HS-5 (cell line): ENCODE measurements at places on chromosomes 16 and 17.

DNA sequence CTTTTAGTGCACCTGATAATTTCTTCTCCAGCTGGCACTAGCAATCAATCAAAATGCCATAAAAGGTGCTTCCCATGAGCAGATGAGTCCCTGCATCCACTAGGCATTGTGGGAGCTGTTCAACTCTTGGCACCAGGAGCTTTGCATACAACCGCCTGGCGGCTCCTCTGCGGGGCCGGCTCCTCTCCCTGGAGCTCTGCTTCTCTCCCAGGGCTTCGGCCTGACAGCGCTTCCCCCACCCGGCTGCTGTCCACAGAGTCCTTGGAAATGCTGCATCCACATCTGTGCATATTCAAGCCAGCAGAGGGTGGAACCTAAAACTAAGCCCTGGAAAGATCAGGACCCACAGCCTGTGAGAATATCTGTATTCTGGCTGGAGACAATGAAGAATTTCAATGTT, 62.9 kb downstream of the LMF1 start:
- DNase-seq: no peak

- no peak for DNase-seq
Observed at GRCh38 chr16:85274924-85275323, 162.7 kb upstream of the CIBAR2 start.

- no peak for DNase-seq
Observed at GRCh38 chr17:1714427-1714979, 4.3 kb upstream of the TLCD2 start.

GRCh38 chr16:84729716-84730320, 30.0 kb downstream of the USP10 start:
- no peak for DNase-seq

- DNase-seq: no peak
Observed at GRCh38 chr16:67463059-67463458, 17.9 kb downstream of the ATP6V0D1 start.

GRCh38 chr16:71371237-71371636, 12.7 kb downstream of the CALB2 start:
- no peak for DNase-seq

DNA sequence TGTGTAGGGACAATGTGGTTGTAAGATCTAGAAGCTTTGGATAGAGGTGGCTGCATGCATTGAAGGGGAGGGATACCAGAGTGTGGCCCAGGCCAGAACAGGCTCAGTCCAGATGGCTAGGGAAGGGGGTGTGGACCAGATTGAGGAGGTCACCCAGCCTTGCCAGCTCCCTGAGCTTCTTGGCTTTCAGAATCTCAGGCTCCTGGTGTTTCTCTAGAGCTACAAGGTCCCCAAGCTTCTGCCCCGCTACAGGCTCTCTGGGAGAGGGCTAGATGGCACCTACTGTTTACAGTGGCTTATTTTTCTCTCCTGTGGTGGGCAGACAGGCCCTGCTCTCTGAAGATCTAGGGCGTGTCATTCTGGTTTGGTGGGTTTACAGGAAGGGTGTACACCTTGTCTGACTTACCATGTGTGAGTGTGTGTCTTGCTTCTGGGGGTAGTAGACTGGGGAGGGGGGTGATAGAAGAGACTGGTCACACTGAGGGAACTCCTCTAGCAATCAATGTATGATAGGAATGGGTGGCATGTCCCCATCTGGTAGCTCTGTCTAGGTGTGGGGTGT, 1.1 kb downstream of the RARA start:
- no peak for DNase-seq

DNA sequence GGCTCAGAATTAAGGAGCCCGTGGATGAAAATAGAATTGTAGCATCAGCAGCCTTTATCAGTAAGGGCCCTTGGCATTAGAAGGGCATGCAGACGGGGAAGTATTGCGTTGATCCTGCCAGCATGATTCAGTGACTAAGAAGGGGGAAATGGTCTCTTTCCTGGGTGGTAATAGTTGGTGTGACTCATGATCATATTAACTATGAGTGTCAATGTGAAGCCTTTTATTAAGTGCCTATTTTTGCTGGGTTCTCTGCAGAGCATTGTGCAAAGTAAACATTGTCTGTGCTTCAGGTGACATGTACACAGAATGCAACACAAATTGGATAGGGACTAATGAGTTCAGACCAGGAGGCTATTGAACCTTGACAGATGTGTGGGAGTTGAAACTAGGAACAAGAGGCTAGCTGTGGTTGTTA, 24.5 kb downstream of the RCVRN start:
- no peak for DNase-seq

GRCh38 chr17:17151541-17151940, 54.6 kb downstream of the PLD6 start:
- DNase-seq: peak; percentile 50

DNA sequence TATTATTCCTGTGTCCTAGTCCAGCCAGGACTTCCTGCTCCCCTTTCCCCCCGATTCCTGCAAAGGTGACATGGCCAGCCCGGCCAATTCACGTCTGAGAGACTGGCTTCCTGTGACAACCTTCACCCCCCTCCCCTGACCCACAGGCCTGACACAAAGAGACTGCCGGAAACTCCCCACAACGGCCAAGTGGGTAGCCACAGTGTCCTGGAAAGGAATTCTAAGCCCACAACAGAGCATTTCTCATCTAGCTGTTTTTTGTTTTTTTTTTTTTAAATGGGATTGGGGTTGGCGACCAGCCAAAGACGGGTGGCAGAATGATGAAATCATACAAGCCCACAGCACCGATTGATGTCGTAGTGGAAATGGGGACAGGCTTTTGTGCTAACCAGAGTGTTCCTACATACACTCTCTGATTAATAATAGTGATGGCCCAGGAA, 2.8 kb upstream of the XAF1 start:
- DNase-seq: no peak

GRCh38 chr16:68284847-68285246, 20.5 kb downstream of the SLC7A6 start:
- no peak for DNase-seq

DNA sequence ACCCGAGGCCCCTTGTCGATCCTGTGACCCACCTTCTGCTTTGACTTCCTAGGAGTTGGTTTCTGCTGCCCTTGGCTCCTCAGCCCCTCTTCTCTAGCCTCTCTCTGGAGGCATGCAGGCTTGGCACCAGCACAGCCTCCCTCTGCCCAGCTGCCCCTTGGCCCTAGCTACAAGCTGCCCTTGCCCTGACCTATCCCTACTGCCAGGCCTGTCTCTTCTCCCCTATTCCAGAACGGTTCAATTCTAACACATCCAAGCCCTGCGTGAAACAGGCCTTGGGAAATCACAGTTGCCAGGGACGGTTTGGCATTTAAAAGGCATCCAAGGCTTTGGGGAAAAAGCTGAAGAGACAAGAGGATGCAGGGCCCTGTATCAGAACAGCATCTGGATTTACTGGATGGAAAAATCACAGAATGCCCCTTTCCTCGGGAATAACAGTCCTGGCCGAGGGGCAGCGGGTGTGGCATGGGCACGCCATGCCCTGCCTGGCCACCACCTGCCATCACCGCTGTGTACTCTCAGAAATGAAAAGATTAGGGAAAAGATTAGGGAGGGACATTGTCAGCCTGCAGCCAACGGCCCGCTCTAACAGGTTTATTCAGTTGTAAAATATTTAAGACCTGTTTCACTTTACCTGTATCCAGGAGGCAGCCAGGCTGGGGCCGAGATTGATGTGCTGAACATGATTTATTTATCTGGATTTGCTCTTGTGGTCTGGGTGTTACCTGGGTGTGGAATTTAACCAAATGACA, 15.8 kb downstream of the RAI1 start:
- no peak for DNase-seq

DNA sequence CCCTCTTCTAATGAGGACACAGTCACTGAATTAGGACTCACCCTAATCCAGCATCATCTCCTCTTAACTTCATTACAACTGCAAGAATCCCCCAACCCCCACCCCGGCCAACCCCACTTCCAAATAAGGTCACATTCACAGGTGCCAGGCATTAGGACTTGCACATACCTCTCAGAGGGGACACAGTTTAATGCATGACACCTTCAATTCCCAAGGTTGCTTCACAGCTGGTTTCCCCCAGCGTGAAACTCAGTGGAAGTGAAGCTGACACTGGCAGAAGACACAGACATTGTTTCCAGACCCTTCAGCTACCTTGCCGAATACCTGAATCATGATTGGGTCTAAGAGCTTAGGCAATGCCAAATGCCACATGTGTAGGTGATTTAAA, 217.0 kb upstream of the DYNLRB2 start:
- no peak for DNase-seq

DNA sequence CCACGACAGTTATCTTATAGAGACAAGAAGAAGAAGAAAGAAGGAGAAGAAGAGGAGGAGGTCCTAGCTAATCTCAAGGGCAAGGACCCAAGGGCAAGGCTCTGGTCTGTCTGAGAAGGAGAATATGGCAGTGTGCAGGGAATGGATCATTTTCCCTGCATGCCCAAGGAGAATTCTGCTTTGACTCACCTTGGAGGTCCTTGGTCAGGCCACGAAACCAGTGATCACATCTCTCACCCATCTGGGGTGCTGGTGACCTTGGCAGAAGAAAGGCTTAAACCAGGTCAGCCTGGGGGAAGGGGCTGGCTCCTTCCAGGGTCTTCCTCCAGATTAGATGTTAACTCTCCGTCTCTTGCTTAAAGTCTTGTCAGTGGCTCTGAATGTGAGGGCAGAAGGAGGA, 1.6 kb upstream of the FMNL1 start:
- DNase-seq: no peak

GRCh38 chr16:59355704-59356103, 621.6 kb upstream of the GOT2 start:
- no peak for DNase-seq

GRCh38 chr17:58092797-58093385, 9.7 kb downstream of the DYNLL2 start:
- DNase-seq: no peak

- no peak for DNase-seq
Observed at GRCh38 chr16:84334482-84334881, 33.9 kb upstream of the ATP2C2 start.

GRCh38 chr17:65552214-65552613, 9.2 kb downstream of the AXIN2 start:
- DNase-seq: no peak

- DNase-seq: no peak
Observed at GRCh38 chr16:88197481-88198456, 185.0 kb upstream of the ZNF469 start.

- no peak for DNase-seq
Observed at GRCh38 chr16:25157271-25157875, 45.8 kb downstream of the LCMT1 start.

GRCh38 chr17:45432405-45433158, at the start of gene ARHGAP27:
ARHGAP27 (minus strand) TSS chr17:45432870; CDS start chr17:45430279, 2,591 bp downstream.
- no peak for DNase-seq

GRCh38 chr17:77254951-77255825, 114.4 kb downstream of the SEC14L1 start:
- peak; percentile 92 for DNase-seq

- DNase-seq: no peak
Observed at GRCh38 chr17:7835814-7836595, 2.0 kb downstream of the KDM6B start.

- DNase-seq: no peak
Observed at GRCh38 chr17:8479431-8479947, 43.8 kb downstream of the NDEL1 start.

- DNase-seq: no peak
Observed at GRCh38 chr17:1035546-1036170, 38.7 kb downstream of the TIMM22 start.

DNA sequence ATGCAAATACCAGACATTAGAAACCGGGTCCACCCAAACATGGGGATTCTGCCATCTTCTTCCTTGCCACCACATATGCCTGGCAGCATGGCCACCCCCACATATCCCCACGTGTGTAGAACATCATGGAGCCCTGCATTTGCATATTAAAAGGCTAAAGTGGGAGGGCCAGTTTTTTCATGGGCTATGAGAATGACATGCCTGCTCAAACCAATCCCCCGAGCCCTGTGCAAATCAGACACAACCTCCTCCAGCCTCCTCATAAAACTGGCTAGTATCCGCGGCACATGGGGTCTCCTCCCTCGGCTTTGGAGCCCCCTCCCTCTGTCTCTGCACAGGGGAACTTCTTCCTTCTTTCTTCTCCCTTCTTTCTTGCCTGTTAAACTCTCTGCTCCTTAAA, 174.9 kb upstream of the WSCD1 start:
- DNase-seq: no peak

DNA sequence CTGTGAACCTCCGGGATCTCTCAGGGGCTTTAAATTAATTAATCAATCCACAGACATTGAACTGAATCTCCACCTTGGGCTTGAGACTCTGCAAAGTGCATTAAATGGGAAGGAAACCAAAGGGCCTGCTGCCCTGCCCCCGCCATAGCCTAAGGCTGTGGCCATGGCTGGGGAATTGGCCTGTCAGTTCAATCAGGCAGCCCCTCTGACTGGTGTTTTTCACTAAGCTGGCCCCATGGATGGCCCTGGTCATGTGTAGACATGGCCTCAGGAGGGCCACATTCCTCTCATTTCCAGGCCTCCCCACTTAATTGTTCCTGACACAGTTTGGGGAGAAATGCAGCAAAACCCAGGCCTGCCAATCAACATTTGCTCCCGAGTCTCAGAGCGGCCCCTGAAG, 499.8 kb downstream of the WWOX start:
- DNase-seq: no peak

DNA sequence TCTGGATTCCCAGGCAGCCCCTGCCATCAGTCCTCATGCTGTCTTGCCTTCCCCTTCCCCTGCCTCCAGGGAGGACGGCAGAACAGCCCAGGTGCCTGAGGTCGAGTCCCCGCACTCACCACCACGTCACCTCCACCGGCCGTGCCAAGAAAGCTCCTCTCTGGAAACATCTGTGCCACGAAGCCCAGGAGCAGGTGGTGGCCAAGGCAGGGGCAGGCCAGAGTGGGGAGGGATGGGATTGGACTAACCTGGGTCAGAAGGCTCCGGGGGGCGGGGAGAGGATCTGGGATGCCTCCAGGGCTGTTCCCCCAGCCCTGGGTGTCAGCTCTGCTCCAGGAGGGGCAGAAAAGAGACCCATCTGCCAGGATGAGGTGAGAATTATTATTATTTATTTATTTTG, 7.4 kb upstream of the DPEP1 start:
- no peak for DNase-seq

DNA sequence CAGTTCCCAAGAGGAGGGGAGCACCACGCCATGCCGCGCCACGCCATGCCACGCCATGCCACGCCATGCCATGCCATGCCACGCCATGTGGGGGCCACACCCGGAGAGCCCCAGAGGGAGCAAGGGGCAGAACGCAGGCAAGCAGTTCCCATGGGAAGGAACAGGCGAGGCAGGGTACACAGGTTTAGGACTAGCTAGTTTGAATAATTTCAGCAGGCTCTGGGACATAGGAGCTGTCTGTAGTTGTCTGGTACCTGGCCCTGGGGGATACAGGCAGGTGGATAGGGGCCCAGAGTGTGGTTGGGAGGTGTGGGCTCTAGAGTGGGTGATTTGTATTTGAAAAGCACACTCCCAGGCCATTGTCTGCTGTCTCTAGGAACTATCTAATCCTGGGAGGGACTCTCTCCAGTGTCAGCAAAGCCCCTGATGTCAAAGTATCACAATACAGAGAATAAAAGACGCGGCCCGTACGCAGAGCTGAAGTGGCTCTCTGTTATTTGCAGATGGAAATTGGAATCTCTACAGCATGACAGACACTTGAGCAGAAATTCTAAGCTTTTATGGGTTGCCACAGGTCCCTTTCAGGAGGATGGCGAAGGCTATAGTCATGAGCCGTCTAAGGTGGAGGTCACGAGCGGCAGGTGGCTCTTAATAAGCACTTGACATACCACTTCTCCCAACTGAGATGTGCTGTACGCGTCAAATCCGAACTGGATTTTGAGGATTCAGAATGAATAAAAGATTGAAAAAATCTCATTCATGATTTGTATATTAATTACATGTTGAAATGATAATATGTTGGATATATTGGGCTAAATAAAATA, 220.8 kb upstream of the TNRC6C start:
- DNase-seq: no peak

GRCh38 chr16:57689762-57690558, 4.6 kb upstream of the DRC7 start:
- DNase-seq: no peak
